Inflammatory macrophage treated with lipopolysaccharide for 4 hours (primary cell): ENCODE measurements at places on chromosomes 6 and 20.

- DNase-seq = no peak
Observed at GRCh38 chr6:43887340-43887858, 117.4 kb downstream of the VEGFA start.

DNA sequence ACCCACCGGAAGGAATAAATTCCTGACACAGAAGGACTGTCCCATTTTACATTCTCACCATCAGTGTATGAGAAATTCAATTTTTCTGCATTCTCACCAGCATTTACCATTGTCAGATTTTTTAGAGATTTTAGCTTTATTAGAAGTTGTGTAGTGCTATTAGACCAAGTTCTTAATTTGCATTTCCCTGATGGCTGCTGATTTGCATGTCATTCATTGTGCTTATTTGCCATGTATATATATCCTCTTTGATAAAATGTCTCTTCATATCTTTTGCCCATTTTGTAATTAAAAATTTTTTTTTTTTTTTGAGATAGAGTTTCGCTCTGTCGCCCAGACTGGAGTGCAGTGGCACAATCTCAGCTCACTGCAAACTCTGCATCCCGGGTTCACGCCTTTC, 9.8 kb upstream of the HLA-DRB5 start:
- DNase-seq = no peak

GRCh38 chr6:77620278-77620882, 32.5 kb upstream of the MEI4 start:
- no peak for DNase-seq

DNA sequence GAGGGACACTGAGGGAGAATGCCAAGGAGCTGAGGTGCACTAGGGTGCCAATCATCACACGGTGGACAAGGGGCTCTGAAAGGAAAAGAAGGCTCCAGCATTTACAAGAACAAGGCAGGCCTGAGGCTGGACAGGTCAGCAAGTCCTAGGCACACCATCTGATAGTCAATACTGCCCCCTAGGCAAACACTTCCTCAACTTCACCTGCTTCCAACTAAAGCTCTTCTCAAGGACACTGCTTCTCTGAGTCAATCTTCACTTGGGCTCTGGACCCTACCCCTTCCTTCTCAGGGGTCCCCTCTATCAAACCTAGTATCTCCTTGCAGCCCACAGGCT, 37.7 kb upstream of the SLC4A11 start:
- DNase-seq = peak; percentile 16

- DNase-seq = peak; percentile 92
Observed at GRCh38 chr6:159961528-159961927, 7.4 kb upstream of the IGF2R start.

DNA sequence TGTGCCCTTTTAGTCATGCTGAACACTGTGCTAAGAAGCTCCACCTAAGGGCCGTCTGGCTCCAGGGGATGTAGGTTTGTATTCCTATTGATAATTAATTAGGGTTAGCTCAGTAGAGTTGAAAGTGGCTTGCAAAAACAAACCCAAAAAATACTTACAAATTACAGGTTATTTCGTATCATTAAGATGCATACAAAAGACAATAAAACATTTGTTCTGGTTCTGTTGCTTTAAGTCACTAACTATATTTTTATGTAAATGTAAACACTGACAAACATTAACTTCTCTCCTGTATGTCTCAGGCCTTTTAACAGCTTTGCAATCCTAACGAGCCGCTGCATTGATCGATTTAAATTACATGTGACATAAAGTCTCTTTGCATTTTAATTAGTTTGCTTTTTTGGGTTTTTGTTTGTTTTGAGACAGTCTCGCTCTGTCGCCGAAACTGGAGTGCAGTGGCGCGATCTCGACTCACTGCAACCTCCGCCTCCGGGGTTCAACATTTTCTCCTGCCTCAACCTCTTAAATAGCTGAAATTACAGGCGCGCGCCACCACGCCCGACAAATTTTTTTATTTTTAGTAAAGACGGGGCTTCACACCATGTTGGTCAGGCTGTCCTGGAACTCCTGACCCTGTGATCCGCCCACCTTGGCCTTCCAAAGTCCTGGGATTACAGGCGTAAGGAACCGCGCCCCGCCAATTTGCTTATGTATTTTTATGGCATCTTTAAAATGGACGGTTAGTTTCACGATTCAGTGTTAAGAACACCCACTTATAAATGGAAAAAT, 110.9 kb downstream of the HFE start:
- DNase-seq = peak; percentile 51

GRCh38 chr6:37822851-37823682, 3.5 kb downstream of the ZFAND3 start:
- no peak for DNase-seq

DNA sequence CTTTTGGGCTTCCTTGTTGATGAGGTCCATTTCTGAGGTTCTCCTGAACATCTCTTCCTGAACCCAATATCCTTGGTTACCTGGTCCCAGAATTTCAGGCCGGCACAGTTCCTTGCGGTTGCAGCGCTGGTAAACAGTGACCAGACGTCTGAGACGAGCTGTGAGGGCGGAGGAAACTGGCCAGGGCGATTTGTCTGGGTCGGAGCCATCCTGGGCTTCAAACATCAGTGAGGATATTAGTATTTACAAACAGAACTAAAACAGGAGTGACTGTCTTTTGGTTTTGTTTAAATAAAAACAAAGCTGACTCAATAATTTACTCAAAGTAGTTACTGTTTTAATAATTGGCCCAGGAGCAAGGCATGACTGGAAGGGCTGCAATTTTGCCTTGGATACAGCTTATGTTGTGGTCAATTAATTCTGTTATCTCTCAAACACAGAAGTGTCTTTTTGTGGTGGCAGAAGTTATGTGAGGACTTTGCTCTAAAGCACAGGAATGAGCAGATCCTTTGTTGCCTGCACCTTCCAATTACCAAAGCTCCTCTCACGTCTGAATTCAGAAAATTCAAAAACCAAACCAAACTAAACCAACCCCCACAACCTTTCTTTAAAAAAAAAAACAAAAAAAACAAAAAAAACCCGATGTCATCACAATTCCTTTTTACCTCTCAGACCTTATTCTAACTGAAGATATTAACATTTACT, 58.7 kb upstream of the EMILIN3 start:
- no peak for DNase-seq

DNA sequence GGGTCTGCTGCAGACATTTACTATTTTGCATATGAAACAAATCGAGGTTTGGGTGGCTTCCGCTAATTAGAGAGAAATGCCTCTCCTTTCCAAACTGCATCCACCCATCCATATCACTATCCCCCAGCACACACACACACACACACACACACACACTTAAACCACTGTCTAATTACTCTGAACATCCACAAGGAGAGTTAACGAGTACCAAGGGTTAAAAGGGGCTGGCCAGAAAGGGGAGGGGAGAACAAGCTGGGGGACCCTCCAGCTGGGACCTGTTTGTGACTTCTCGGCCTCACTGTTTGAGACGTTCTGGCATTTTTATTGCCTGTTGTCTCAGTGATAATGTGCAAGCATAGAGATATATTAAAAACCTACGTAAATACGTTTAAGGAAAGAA, 261.2 kb downstream of the FOXC1 start:
- DNase-seq = no peak
